ENCODE measurements at places on chromosomes 6 and 20.

- no peak for DNase-seq
Observed at GRCh38 chr20:51426718-51427650, 115.5 kb downstream of the NFATC2 start.

GRCh38 chr6:68868646-68869045 is 233.6 kb downstream of the ADGRB3 start:
- no peak for DNase-seq

- no peak for DNase-seq
Observed at GRCh38 chr20:4483486-4483885, 238.2 kb upstream of the PRND start.

DNA sequence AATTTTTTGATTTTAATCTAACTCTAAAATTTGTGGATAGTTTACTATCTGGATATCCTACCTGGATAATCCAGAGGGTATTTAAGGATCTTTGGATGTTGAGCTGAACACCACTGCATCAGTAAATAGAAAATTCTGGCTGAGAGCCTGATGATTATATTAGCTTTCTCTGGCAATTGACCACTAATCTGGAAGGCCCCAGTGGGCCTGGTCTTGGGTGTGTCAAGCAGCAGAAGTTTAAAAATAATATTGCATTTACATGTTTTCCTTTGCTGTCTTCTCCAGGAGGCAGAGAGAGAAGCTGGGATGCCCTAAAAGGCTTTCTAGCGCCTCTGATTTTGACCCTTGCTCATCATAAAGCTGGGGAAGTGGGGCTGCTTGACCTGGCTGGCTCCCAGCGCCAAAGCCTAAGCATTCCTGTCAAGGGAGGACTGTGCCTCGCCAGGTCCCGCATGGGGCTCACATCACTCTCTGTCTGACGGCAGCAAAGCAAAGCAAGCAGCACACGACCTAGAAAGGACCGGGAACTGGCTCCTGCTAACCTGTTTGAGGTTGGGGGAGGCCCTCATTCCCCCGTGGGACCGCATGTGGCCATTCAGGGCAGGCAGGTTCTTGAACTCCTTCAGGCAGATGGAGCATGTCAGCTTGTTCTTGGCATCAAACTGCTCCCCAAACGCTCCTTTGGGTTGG is 46.6 kb upstream of the MRPS10 start:
- DNase-seq: no peak

DNA sequence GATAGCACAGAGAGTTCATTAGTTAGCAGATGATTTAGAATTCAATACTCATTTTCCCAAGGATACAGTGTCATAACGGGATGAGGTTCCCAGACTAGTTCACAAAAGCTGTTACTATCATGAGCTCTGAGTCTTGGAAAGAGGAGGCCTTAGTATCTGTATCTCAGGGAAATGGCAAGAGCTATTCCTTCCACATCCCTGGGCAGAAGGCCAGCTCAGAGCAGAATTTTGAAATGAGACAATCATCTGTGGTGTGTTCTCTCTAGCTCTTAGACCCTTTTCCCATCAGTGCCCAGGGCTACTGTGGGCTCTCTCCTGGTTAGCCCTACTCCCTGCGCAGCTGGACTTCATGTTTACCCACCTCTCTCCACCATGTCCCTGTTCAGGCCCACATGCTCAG is 64.5 kb downstream of the JAG1 start:
- peak; percentile 85 for DNase-seq

DNA sequence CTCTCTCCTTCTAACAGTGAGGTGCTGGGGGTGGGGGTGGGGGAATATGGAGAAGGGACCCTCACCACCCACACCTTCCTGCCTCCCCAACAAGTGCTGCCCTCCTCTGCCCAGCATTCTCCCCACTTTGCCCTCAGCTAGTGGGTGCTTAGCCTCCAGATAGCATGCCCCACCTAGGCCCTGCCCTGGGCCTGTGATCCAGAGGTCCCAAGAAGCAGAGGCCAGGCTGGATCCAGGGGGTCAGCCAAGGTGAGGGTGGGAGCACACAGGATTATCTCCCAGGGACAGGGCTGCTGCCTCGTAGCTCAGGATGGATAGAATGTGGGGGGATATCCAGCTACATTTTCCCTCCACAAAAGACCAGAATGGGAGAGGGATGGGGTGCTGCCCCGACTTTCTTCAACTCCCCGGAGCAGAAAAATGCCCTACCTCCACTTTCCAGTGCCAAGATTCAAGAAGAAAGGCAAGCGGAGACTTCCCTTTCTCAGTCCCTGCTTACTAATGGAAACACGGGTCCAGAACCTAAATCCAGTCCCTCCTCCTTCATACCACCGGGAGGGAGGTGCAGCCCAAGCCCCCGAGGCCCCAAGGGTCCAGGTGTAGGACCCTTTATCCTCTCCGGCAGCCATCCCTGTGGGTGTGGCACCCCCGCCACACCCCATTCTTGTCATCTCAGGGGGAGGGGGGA is 987 bp downstream of the ADISSP start:
- DNase-seq: no peak

All from lung (tissue), 17 donors.